H7 (cell line): ENCODE measurements at places on chromosomes 4 and X. TPM values are rescaled to one million over a fixed set of nuclear protein-coding genes. Genes with fewer than 3 reads are reported as not detected.

Gene SMPX
- total RNA-seq = 1.9 TPM in 1 of 2 replicates, not detected in the other

- DNase-seq = peak; percentile 26
Measured at GRCh38 chrX:64894454-64895038, 81.7 kb downstream of the ZC4H2 start.

GRCh38 chrX:147803948-147804347 lies 107.8 kb upstream of the FMR1 start:
- peak; percentile 28 for DNase-seq

DNA sequence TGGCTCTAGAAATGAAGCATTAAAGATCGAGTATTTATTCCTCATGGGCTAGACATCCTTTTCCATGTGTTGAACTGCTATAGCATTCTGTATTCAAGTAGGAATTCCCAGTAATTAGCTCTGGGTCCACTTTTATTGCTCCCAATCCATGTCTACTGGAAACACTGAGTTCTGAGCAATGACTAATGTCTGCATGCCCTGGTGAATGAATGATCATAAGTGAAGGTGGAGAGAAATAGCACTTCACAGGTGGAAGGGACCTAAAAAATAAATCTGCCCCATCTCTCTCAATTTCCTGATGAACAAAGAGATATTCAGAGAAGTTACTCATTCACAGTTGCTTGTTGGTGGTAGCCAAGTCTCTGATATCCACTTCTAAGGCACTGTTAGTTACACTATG lies 34.6 kb upstream of the CXCL8 start:
- no peak for DNase-seq

DNA sequence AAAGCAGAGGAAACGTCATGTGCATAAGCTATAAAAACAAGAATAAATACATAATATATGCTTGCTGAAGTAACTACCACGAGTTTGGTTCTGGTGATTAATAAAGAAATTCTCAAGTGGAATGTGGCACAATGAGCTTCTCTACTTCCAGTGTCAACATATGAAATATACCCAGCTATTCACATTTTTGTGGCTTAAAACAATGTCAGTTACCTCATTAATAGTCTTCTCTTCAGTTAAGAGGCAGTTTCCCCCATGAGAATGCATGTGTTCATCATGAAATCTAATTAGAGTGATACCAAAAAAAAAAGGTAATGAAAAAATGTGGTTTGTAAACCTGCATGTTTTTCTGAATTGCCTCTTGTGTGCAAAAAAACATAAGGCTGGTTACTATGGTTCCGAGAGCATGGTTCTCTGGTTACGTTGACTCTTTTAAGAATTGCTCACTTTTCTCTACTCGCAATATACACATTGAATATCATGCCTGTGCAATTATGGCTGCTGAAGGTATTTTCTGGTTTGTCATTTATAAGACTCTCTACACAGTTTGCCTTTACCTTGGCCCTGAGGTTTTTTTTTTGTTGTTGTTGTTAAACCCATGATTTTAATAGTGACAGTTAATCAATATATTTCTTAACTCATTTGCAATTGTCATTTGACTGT lies 108.2 kb downstream of the PCDH7 start:
- DNase-seq = no peak
